Suprapubic skin (tissue), 4 donors: ENCODE measurements at places on chromosomes 2 and 18.

GRCh38 chr2:143255899-143256298 is 126.7 kb downstream of the ARHGAP15 start:
- no peaks in the 10 kb centered on the region for H3K4me1 ChIP-seq
- no peak overlapping the region for H3K27ac ChIP-seq
- DNase-seq: no peak
- no peaks in the 10 kb centered on the region for H3K27me3 ChIP-seq
- H3K36me3 ChIP-seq: no peaks in the 10 kb centered on the region

- H3K27me3 ChIP-seq: peaks cover 5% of the 10 kb centered on the region
- H3K27ac ChIP-seq: no peak overlapping the region
- peaks cover 10% of the 10 kb centered on the region for H3K4me1 ChIP-seq
- H3K36me3 ChIP-seq: no peaks in the 10 kb centered on the region
- H3K4me3 ChIP-seq: no peak overlapping the region
Measured at GRCh38 chr18:24731158-24731557, 270.7 kb downstream of the HRH4 start.

DNA sequence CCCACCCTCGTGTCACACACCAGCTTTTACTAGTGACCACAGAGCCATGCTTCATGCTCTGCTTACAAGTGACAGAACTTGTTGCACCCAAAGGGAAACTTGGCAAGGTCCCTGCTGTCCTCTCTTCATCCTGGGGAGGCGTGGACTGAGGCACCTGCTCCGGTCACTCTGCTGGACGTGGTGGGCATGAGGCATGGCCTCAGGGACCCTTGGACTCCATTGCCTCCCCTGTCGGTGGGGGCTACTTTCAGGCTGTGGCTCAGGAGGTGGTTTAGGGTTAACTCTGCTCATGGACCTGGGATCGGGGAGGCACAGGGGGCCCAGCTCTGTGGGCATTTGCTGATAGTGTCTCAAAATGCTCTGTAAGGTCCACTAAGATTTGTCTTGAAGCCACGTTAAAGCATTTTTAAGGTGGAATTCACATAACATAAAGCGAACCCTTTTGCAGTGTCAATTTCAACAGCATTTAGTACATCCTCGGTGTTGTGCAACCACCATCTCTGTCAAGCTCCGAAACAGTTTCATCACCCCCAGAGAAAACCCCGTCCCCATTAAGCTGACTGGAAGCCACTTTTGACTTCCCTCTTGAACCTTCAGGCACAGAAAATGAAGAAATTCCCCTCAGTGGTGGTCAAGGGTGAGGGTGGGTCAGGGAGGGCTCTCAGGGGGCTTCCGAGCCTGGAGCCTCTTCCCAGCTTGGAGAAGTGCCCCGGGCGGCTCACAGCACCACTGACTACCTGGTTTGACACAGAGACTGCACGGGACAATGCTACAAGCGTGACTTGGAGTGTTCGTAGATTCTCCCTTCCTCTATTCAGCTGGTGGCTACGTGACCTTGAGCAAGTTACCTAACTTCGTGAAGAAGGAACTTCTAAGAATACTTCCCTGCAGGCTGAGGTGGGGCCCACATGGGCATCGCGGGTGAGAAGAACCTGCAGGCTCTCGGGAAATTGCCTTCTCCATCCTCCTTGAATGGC is 100.0 kb upstream of the HDAC4 start:
- peaks cover 3% of the 10 kb centered on the region for H3K27me3 ChIP-seq
- H3K36me3 ChIP-seq: no peaks in the 10 kb centered on the region
- no peak overlapping the region for H3K27ac ChIP-seq
- no peak for DNase-seq

- H3K4me1 ChIP-seq: no peaks in the 10 kb centered on the region
- no peak for DNase-seq
- no peaks in the 10 kb centered on the region for H3K36me3 ChIP-seq
- H3K27me3 ChIP-seq: no peaks in the 10 kb centered on the region
- H3K4me3 ChIP-seq: no peak overlapping the region
- H3K27ac ChIP-seq: no peak overlapping the region
Measured at GRCh38 chr2:15838481-15839090, 101.8 kb upstream of the MYCN start.

DNA sequence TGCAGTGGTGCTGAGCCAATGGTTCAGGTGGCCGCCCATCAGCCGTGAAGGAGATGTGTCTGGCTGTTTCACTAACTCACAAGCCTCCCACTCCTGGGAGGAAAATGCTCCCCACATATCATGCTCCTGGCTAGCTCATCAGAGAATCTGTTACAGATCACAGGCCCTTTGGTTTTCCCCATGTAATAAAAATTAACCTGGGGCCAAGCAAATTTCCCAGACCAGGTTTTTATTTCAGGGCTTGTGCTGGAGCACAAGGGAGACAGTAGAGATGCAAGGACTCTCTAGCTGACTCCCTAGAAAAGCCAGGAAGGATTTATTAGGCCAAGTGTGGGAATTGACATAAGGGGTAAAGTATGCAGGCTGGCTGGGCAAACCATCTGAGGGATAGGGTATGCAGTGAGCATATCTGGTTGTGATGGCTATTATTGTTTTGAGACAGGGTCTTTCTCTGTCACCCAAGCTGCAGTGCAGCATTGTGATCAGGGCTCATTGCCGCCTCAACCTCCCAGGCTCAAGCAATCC is 40.6 kb upstream of the CCBE1 start:
- H3K36me3 ChIP-seq: no peaks in the 10 kb centered on the region
- no peak overlapping the region for H3K4me3 ChIP-seq
- DNase-seq: no peak
- H3K4me1 ChIP-seq: no peaks in the 10 kb centered on the region

- no peak overlapping the region for H3K4me3 ChIP-seq
- peaks cover 64% of the 10 kb centered on the region for H3K36me3 ChIP-seq
- no peak for DNase-seq
- no peaks in the 10 kb centered on the region for H3K27me3 ChIP-seq
- H3K4me1 ChIP-seq: peaks cover 39% of the 10 kb centered on the region
Measured at GRCh38 chr2:86036669-86037138, 69.0 kb downstream of the POLR1A start.

DNA sequence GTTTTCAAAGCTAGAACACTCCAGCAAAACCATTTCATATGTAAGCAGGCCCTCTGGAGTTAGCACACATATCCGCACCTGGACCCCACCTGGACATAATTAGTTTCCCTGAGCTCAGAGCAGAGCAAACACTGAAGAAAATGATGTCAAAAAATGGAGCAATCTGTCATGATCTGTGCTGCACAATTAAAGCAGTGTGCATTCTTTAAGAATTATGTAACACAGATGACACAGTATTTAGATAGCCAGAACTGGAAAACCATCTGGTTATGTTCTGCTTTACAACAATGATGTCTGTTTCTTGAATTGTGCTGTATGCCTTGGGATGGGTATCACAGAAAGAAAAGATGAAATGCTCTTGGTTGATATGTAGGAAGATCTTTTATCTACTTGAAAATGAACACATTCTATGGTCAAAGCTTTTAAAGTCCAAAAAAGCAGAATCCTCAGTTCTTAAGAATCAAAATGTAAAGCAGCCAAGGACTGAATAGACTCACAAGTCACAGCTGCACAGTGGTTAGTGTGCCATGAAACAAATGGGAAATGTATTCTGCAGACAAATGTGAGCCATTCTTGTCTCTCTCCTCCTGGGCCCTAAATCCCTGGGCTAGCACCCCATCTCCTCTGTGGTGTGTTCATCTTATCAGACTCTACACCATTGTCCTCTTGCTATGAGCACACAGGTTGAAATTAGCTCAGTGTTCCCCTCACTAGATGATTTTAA is 36.8 kb downstream of the HRH4 start:
- no peaks in the 10 kb centered on the region for H3K27me3 ChIP-seq
- H3K27ac ChIP-seq: no peak overlapping the region
- no peak overlapping the region for H3K4me3 ChIP-seq
- no peak for DNase-seq

GRCh38 chr2:45469314-45470099 is 141.6 kb downstream of the SRBD1 start:
- no peak overlapping the region for H3K27ac ChIP-seq
- H3K4me3 ChIP-seq: no peak overlapping the region

GRCh38 chr2:219207884-219208740 is 1.5 kb downstream of the ZFAND2B start:
- H3K27me3 ChIP-seq: no peaks in the 10 kb centered on the region
- peaks cover 26% of the 10 kb centered on the region for H3K4me1 ChIP-seq
- no peak for DNase-seq
- H3K36me3 ChIP-seq: peaks cover 44% of the 10 kb centered on the region
- H3K27ac ChIP-seq: no peak overlapping the region
- no peak overlapping the region for H3K4me3 ChIP-seq

- H3K36me3 ChIP-seq: no peaks in the 10 kb centered on the region
- no peak overlapping the region for H3K27ac ChIP-seq
- H3K27me3 ChIP-seq: no peaks in the 10 kb centered on the region
- peak; percentile 75 for DNase-seq
Measured at GRCh38 chr2:47230418-47230817, 75.3 kb upstream of the STPG4 start.

- H3K27ac ChIP-seq: no peak overlapping the region
- H3K4me3 ChIP-seq: no peak overlapping the region
- DNase-seq: no peak
- H3K27me3 ChIP-seq: no peaks in the 10 kb centered on the region
- H3K4me1 ChIP-seq: no peaks in the 10 kb centered on the region
- no peaks in the 10 kb centered on the region for H3K36me3 ChIP-seq
Measured at GRCh38 chr2:5454051-5454390, 238.2 kb upstream of the SOX11 start.

DNA sequence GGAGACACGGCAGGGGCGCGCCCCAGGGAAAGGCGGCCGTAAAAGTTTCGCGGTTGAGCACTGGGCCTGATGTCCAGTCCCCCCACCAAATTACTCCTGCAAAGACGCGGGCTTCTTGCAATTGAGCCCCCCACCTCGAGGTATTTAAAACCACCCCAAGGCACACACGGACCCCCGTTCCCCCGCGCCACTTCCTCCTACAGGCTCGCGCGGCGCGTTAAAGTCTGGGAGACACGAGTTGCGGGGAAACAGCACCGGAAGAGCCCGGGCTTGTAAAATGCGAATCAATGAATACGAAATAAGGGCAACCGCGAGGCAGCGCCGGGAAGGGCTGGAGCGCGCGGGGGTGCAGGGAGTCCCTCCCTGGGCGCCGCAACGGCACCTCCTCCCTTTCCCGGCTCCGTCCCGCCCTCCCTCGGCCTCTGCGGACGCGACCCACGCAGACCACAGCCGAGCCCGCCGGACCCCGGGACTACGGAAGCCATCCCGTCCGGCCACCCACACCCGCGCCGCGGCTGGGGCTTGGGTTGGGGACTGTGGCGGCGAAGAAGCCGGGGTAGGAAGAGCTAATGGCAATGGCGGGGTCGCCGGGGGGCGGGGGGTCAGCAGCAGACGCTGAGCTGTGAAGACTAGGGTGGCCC is 918 bp upstream of the NETO1 start:
- DNase-seq: no peak
- peaks cover 43% of the 10 kb centered on the region for H3K27me3 ChIP-seq
- peaks cover 24% of the 10 kb centered on the region for H3K4me1 ChIP-seq
- no peaks in the 10 kb centered on the region for H3K36me3 ChIP-seq
- no peak overlapping the region for H3K27ac ChIP-seq

GRCh38 chr2:237867465-237867864 is 8.0 kb downstream of the RAMP1 start:
- no peak overlapping the region for H3K27ac ChIP-seq
- no peak overlapping the region for H3K4me3 ChIP-seq
- DNase-seq: peak; percentile 29
- peaks cover 8% of the 10 kb centered on the region for H3K4me1 ChIP-seq

DNA sequence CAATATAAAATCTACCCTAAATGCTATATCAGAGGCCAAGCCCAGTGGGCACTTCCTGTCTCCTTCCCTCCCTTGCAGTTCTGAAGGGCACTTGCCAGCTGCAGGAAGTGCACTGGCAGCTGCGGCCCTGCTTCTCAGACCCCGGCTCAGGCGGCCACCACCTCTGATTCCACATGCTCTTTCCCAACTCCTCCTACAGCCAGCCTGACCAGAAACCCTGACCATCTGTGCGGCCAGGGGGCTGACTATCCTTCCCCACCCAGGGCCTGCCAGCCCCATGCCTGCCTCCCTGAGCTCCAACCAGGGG is 88.6 kb downstream of the ZBTB7C start:
- H3K27ac ChIP-seq: no peak overlapping the region
- no peak for DNase-seq
- no peaks in the 10 kb centered on the region for H3K27me3 ChIP-seq
- no peak overlapping the region for H3K4me3 ChIP-seq

GRCh38 chr2:193332941-193333340 is 1138.2 kb upstream of the TMEFF2 start:
- no peak for DNase-seq
- no peaks in the 10 kb centered on the region for H3K27me3 ChIP-seq
- H3K4me1 ChIP-seq: no peaks in the 10 kb centered on the region
- no peaks in the 10 kb centered on the region for H3K36me3 ChIP-seq
- no peak overlapping the region for H3K4me3 ChIP-seq
